ENCODE measurements at places on chromosomes 13 and 19.

GRCh38 chr13:21871382-21871781 is 200.5 kb downstream of the FGF9 start:
- DNase-seq, result no peak

- no peak for DNase-seq
These were observed 48.2 kb downstream of the PIN1 start for GRCh38 chr19:9883231-9883758.

GRCh38 chr13:30923418-30923817 is 9.0 kb upstream of the TEX26 start:
- no peak for DNase-seq

DNA sequence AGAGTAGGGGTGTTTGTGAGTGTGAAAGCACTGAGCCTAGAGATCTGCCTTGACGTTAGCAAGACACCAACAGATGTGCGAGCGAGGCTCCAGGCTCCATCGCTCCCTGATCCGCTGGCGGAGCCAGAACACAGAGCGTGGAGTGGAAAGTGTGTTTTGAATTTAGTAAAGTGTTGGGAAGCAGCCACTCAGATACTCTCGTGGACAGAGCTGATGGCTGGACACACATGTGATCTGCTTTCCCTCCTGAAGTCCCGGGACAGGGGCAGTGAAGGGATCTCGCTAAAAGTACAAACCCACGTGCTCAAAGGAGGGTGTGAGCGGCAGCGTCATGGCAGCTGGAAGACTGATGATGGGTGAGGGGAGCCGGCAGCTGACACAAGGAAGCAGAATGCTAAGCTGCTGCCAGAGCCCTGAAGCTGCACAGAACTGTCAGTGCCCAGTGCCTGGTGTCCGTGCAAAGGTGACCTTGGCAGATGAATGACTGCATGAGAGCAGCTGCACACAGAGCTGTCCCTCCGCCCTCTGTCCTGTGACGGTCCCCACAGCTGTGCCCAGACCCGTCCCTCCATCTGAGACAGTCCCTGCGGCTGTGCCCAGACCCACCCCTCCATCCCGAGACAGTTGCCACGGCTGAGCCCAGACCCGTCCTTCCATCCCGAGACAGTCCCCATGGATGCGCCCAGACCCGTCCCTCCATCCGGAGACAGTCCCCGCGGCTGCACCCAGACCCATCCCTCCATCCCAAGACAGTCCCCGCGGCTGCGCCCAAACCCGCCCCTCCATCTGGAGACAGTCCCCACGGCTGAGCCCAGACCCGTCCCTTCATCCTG is 29.6 kb upstream of the TMEM255B start:
- no peak for DNase-seq

DNA sequence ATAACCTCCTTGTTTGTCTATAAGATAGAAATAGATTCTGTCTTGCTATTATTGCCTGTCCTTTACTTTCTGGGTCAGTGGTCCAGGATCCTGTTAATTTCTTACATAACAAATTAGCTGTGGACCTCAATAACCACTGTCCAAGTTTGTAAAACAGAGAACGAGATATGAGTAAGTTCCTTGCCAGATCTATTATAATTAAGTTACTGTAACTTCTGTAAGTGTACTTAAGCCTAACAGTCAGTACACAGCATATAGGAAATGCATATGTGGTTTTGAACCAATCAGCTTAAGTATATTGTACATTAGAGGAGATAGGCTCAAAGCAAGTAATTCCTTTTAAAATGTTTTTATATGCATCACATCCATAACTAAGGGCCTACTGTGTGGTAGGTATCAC is 34.9 kb downstream of the HTR2A start:
- no peak for DNase-seq
